Naive B cell (primary cell): ENCODE measurements at places on chromosomes 12 and 14. TPM values are rescaled to one million over a fixed set of nuclear protein-coding genes. Genes with fewer than 3 reads are reported as not detected.

DNA sequence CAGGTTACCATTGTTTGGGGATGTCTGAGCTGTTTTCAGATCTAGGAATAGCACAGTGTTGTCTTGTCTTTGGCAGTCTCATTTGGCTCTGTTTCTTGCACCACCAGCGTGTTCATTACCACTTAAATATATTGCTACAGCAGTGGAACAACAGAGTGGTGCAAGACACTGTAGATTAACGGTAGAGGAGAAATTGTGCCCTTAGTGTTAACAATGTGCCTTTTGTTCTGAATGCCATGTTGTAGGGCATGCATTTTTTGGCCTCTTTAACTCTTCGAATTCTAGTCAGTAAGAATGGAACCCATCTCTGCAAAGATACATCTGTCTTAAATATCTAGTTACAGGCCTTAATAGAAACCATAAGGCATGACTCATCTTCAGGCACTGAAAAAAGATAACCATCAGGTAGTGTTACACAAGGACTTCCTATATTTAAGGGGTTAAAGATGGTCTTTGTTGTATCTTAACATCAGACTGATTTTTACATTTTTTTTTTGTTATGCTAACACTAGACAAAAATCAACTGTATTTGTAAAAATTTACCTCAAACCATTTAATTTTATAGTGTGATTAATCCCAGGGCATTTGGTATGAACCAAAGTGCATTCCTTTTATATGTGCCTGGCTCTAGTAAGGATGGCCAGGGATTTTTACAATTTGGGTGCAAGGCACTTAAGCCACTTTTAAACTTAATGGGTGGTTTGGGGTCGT is 12.9 kb downstream of the DYRK2 start:
- DNase-seq = no peak

GRCh38 chr12:5548152-5548943 is 116.4 kb downstream of the NTF3 start:
- no peak for DNase-seq

Gene OR11H7
- polyA plus RNA-seq = not detected

Gene CCDC197
- not detected for polyA plus RNA-seq

GRCh38 chr14:79281244-79282152 is 929.8 kb downstream of the DIO2 start:
- DNase-seq = no peak

GRCh38 chr14:75427482-75428229 is at the start of gene JDP2:
Gene JDP2, plus strand, starts transcription at chr14:75428022. Its CDS starts 9,899 bp downstream, at chr14:75437921.
- peak; percentile 54 for DNase-seq

Gene OR4E2
- not detected for polyA plus RNA-seq

DNA sequence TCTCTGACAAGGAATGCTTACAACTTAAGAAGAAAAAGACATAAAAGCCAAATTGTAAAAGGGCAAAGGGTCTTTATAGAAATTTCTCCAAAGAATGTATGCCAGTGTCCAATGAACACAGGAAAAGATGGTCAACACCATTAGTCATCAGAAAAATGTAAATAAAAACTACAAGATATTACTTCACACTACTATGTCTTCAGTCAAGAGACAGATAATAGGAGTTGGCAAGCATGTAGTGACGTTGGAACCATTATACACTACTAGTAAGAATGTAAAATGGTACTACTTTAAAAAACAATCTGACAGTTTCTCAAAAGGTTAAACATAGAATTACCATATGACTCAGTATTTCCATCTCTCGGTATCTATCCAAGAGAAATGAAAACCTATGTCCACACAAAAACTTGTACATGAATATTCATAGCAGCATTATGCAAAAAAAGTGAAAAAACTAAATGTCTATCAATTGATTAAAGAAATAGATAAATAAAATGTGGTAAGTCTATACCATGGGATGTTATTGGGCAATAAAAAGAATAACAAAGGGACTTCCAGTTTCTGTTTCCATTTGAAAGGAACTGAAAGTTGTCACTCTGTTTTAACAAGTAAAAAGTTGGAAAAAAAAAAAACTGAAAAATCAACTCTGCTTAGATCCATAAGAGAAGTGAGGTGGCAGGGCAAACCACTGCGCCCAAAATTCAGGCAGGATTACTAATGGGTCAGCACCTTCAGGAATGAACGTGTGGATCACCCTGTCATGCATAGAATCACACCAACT is 69.8 kb downstream of the ALG10B start:
- DNase-seq = no peak

GRCh38 chr14:22838631-22839041 is 2.3 kb downstream of the MMP14 start:
- no peak for DNase-seq

Gene FSCB
- not detected for polyA plus RNA-seq

GRCh38 chr14:59337141-59337611 is 128.0 kb downstream of the GPR135 start:
- no peak for DNase-seq

GRCh38 chr12:11069854-11070365 is 7.8 kb upstream of the TAS2R46 start:
- DNase-seq = no peak
